ENCODE measurements at places on chromosomes 1 and 21.

- DNase-seq, result no peak
These were observed 15.9 kb downstream of the LYPD8 start for GRCh38 chr1:248739572-248740205.

- peak; percentile 21 for DNase-seq
These were observed 16.5 kb downstream of the LSS start for GRCh38 chr21:46211786-46212720.

DNA sequence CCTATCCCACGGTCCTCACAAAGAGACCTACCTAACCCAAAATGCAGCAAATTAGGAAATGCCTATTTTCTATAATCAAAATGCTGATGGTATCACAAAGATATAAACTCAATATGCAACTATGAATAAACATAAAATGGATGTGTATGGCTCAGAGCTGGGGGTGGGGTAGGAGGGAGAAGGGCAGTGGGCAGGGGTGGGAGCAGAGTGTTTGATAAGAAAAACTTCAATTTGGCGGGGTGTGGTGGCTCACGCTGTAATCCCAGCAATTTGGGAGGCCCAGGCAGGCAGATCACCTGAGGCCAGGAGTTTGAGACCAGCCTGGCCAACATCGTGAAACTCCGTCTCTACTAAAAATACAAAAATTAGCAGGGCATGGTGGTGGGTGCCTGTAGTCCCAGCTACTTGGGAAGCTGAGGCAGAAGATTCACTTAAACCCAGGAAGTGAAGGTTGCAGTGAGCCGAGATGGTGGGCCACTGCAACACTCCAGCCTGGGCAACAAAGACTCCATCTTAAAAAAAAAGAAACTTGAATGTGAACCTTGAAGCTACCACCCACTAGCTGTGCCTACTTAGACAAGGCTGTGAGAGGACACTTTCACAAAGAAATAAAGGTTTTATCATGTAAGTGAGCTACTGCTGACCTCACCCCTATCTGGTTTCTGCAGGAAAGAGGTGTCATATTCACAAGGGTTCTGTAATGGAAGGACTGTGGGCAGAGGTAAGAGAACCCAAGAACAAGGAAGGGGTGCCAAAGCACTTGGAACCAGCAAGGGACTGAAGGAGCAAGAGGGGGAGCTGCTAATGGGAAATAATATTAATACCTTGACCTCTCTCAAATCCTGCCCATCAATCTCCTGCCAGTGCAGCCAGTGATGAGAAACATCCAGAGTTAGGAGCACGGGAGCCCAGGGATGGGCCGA lies 53.0 kb downstream of the HLCS start:
- no peak for DNase-seq

GRCh38 chr1:101203820-101204540 lies 32.8 kb upstream of the S1PR1 start:
- peak; percentile 56 for DNase-seq

DNA sequence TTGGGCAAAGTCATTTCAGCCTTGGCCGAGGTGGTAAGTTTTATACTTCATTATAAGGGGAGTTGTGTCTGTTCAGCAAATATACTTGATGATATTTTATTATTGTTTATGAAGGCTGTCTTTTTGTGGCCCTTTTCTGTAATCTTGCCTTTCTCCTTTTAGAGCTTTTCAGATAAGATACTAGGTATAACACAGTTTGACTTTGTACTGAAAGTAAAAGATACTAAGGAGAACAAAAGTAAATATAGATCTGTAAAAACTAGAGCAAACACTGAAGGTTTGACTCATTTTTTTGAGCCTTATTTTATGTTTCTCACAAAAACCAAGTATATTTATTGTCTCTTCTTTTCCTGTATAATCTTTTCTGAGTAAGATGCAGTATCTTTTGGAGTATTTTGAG lies 61.9 kb downstream of the KIF1B start:
- DNase-seq, result no peak

- DNase-seq, result no peak
These were observed 16.8 kb downstream of the UCK2 start for GRCh38 chr1:165844114-165844798.

DNA sequence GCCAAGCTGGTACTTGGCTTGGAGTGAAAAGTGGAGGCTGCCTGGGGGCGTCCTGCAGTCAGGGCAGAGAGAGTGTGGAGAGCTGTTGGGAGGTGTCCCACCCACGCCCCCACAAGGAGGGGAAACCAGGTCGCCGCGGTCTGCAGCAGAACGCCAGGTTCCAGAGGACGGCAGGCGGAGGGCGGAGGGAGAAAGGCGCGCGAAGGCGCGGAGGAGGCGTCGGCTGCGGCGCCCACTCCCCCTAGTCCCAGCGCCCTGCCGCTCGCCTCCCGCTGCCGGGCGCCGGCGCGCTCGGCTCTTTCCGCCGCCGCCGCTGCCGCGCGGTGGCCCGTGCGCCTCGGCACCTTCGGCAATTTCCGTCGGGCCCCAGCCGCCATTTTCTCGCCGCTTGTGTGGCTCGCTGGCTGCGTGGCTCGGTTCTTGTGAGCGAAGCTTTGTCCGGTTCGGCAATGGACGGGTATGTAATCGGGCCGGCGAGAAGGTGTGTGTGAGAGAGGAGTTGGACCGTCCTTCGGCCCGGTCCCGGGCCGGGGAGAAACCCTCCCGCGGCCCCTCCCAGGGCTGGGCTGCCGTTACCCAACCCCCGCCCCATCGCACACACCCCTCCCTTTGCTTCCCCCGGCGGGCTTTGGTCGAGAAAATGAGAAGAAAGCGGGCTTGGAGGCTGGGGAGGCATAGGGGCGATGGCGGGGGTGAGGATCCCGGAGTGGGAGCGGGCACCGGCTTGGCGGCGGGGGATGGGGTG lies at the start of gene PTBP2:
Gene PTBP2 (plus strand): TSS at position 369 of the 745 bp plus-strand sequence. CDS start 81 bp downstream, at position 450.
- peak; percentile 61 for DNase-seq

DNA sequence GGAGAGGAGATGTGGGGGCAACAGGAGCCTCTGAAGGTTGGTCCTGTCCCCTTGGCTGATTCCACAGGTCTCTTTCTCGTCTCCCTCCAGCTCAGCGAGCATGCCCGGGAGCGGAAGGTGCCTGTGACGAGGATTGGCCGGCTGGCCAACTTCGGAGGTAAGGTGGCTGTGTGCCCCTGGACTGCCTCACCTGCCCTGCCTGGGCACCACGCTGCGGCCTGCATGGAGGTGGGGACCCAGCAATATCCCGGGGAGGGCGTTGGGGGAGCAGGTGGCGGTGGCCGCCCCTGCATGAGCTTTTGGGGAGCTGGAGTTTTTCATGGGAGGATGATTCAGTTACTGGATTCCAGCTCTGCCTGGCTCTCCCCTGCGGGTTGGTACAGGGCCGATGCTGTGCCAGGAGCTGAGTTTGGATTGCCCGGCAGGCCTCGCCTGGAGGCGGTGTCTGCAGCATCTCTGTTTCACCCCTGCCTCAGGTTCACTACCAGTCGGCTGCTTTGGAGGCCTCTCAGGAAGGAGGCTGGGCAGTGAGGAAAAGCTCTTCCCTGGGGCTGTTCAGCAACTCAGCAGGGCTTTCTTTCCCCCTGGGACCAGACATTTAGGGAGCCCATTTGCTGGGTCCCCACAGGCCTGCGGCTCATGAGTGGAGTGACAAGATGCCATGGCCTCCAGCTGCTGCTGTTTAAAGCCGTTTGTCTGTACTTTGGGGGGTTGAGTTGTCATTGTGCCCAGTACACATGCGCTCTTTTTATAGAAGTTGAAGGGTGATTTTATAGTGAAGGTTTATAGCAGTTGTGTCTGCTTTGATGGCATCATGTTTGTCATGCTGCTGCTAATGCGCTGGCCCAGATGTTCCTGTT lies 25.7 kb downstream of the COQ8A start:
- DNase-seq, result no peak

GRCh38 chr1:85465786-85466134 lies 801 bp upstream of the DDAH1 start:
- peak; percentile 44 for DNase-seq

DNA sequence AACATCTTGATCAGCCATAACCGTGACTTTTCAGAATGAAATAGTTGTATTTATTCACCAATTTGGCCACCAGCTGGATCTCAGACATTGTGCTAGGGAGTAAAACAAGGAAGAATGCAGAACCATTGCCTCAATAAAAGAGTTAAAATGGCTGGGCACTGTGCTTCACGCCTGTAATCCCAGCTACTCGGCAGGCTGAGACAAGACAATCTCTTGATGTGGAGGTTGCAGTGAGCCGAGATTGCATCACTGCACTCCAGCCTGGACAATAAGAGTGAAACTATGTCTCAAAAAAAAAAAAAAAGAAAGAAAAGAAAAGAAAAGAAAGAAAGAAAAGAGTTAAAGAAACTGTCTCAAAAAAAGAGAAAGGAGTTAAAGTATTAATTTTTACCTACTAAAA lies 199.5 kb downstream of the TPR start:
- DNase-seq, result peak; percentile 48

DNA sequence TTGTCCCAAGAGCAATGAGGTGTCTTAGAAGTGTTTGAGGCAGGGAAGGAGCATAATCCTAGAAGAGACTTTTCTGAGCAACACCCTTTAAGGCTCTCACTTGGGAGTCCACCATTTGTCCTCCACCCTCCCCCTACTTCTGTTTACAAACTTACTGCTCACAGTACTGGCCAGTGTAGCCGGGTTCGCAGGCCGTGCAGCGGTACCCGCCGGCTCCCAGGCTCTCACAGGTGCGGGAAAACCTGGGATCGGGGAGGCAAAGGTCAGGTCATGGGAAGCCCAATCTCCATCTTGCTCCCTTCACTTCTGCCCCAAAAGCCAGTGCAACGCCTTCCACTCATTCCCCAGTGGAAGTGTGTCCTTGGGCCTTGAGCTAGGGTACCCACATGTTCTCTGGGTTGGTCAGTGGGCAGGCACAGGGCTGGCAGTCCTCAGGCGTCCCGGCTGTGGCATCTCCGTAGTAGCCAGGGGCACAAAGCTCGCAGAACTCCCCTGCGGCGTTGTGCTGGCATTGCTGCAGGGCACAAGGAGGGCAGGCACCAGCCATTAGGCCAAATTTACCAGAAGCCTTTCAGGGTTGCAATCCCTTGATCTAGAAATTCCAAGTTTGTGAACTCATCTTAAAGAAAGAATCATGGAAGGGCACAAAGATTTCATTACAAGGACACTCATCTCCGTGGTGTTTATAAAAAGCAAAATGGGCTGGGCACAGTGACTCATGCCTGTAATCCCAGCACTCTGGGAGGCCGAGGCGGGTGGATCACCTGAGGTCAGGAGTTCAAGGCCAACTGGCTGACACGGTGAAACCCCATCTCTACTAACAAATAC lies 49.8 kb downstream of the LDLRAD2 start:
- peak; percentile 76 for DNase-seq

- DNase-seq, result no peak
These were observed 29.3 kb downstream of the RRP1 start for GRCh38 chr21:43818685-43819084.

GRCh38 chr1:108120163-108120562 lies 80.0 kb downstream of the SLC25A24 start:
- DNase-seq, result no peak

- DNase-seq, result no peak
These were observed 309.2 kb downstream of the SETD4 start for GRCh38 chr21:35751171-35751570.

- no peak for DNase-seq
These were observed 35.9 kb downstream of the THAP3 start for GRCh38 chr1:6660415-6661049.

DNA sequence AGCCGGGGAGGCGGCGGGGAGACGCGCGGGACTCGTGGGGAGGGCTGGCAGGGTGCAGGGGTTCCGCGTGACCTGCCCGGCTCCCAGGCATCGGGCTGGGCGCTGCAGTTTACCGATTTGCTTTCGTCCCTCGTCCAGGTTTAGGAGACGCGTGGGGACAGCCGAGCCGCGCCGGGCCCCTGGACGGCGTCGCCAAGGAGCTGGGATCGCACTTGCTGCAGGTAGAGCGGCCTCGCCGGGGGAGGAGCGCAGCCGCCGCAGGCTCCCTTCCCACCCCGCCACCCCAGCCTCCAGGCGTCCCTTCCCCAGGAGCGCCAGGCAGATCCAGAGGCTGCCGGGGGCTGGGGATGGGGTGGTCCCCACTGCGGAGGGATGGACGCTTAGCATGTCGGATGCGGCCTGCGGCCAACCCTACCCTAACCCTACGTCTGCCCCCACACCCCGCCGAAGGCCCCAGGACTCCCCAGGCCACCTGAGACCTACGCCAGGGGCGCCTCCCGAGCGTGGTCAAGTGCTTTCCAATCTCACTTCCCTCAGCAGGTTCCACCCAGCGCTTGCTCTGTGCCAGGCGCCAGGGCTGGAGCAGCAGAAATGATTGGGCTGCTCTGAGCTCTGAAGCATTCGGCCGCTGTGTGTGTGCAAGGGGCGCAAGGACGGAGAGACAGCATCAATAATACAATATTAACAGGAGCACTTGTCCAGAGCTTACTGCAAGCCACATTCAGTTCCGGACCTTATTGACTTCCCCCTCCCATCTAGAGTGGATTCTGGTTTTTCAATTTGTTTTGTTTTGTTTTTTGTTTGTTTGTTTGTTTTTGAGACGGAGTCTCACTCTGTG lies 10.3 kb downstream of the SIM2 start:
- DNase-seq, result no peak

DNA sequence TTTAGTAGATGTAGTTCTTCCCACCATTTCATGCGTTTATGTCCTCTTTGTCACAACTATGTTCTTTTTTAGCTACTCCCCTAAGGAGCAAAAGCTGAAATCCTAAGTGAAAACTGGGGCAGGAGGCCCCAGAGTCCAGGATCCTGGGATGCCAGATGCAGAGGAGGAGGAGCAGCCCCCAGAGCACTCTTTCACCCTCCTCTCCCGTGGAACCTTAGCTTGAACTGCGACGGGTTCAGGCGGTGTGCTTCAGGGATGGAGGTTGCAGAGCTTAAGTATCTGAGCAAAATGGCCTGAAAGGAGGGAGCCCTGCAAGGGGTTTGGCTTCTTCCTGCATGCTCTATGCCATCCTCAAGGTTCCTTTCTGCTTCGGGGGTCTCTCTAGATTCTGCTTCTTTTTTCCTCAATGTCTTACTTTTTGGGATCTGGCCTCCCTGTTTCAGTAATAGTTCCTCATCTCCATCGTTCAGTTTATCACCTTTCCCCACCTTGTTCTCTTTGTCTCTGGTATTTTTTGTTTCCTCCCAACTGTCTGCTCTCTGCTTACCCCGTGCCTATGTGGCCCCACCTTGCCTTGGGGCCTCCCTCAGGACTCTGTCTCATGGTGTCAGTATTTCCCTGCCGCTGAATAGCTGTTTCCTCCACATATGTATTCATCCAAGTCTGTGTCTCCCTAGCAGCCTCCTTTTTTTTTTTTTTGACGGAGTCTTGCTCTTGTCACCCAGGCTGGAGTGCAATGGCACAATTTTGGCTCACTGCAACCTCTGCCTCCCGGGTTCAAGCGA lies 2.7 kb upstream of the NHLH1 start:
- DNase-seq, result no peak

- peak; percentile 66 for DNase-seq
These were observed 19.4 kb upstream of the KIF21B start for GRCh38 chr1:201042779-201043461.

GRCh38 chr1:152880907-152881306 lies 2.8 kb downstream of the SMCP start:
- DNase-seq, result no peak

- DNase-seq, result no peak
These were observed 32.5 kb downstream of the ADAMTS5 start for GRCh38 chr21:26934383-26934782.

- DNase-seq, result peak; percentile 30
These were observed 573.8 kb upstream of the NR5A2 start for GRCh38 chr1:199453723-199454122.
